RWPE2 (cell line): ENCODE measurements at places on chromosomes 7 and 10.

- DNase-seq = no peak
Observed at GRCh38 chr7:143401265-143401664, 7.4 kb downstream of the EPHA1 start.

DNA sequence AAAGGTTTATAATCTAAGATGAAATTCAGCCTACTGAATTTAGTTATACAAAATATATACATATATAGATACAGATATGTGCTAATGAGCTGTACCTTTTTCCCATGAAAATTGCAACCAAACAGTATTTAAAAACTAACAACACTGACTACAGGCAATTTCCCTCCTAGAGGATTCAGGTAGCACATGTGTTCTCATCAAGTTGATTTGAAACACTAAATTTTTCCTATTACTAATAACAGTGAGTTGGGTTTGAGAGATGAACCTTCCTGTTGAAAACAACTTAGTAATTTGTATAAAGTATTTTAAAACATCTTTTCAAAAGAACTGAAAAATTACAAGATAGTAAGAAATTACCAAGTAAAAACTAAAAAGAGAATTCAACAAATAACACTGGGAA is 51.5 kb downstream of the COA1 start:
- DNase-seq = no peak

DNA sequence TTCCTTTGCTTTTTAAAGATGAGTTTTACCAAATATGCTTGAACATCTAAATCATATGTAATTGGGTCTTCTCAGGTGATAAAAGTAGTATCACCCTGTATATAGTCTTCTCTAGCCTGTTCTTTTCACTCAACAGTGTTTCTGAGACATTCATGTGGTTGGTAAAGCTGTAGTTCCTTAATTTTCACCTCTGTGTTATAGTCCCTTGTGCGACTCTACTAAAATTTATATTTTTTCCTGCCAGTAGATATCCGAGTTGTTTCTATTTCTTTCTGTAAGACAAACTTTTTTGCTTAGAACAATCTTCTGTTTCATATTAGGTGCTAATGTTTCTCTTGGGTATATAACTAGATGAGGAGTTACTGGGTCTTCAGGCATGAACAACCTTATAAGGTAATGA is 35.6 kb downstream of the SYPL1 start:
- DNase-seq = no peak

GRCh38 chr7:137626469-137627067 is 220.2 kb downstream of the DGKI start:
- no peak for DNase-seq

DNA sequence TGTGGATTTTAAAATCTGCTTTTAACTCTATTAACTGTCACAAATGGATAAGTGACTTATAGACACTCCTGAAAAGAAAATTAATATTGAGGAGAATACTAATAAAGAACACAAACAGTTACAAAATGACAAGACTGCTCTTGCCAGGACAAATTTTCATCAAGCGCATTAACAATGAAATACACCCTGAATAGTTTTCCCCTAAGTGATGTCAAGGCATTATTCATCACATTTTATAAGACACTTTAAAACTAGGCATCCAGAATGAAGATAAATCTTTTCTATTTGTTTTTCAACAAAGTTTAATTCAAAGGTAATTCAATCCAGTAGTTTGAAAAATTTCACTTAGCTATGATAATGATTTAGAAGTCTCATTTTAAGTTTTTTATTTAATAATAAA is 110.5 kb upstream of the SEC61G start:
- DNase-seq = no peak

GRCh38 chr7:77935652-77936348 is 137.2 kb downstream of the PHTF2 start:
- DNase-seq = no peak

DNA sequence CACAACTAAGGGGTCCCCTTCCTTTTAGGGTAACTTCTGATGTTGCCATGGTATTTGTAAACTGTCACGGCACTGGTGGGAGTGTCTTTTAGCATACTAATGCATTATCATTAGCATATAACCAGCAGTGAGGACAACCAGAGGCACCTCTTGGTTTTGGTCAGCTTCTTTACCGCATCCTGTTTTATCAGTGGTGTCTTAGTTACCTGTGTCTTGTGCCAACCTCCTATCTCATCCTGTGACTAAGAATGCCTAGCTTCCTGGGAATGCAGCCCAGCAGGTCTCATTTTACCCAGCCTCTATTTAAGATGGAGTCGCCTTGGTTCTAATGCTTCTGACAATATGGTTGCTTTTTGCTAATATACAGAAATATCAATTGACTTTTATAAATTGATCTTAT is 54.9 kb downstream of the AHCYL2 start:
- DNase-seq = no peak

- DNase-seq = no peak
Observed at GRCh38 chr7:94605031-94605430, 50.9 kb downstream of the SGCE start.
